ENCODE measurements at places on chromosomes 5 and 9. TPM values are rescaled to one million over a fixed set of nuclear protein-coding genes. Genes with fewer than 3 reads are reported as not detected.

The RORB gene
- total RNA-seq: not detected

The LCN15 gene
- not detected for total RNA-seq

The KIF12 gene
- not detected for total RNA-seq

The ARAP3 gene
- total RNA-seq: 1.6 TPM

The IRX2 gene
- total RNA-seq: not detected

The MEIKIN gene
- total RNA-seq: not detected

Measured in gastrocnemius medialis (tissue), 4 donors.